ENCODE measurements at places on chromosomes 5 and 9.
A peak's percentile ranks its signal among the peaks of the same experiment; 100 is the strongest.

DNA sequence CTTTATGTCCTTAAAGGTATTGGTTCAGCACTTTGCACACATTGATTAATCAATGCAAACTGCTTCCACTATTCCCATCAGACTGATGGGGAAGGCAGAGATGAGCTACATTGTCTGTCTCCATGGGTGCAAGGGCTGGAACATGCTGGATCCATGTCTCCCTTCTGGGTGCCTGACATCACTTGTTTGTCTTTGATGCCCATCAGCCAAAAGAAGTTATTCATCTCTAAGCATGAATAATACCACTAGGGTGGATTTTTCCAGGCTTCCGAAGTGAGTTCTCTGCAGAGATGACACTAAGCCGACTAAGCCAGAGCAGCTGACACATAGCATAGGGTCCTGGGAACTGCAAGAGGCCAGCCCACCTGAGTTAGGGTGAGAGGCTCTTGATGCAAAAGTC is 8.7 kb downstream of the FGF1 start:
- no peak for DNase-seq

DNA sequence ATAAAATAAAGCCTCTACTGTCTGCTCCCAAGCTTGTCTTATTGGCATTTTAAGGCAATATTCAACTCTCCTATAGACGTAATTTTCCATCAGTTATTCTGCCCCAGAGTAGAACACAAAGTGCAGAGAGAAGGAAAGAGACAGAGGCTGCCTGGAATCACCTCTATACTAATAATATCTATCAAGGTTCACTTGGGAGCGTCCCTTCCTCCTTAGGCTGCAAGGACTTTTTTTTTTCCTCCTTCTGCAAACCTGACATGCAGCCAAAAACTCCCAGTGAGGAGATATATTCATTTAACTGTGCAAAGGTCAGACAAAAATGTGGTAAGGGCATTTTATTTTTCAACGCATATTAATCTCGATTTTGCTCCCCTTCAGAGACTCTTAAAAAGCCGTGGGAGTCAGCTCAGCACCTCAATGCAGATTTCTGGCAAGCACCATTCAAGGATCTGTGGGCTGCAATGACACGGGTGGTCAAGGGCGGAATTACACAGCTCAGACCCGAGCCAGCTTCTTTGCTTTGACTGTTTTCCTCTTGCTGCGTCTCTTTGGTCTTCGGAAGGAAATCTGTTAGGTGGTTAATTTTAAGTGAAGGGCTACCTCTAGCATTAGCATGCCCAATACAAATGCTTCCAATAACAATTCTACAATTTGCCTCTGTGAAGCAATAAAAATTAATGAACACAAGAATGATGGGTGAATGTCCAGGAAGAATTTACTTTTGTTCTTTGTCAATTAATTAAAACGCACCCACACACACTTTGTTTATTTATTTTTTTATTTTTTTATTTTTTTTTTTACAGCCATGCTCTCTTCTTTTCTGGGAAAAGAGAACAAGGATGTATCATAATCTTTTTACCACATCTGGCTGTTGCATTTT is 587.7 kb upstream of the GRAMD2B start:
- DNase-seq, result no peak

- peak; percentile 50 for DNase-seq
Observed at GRCh38 chr9:4298255-4299004, 1.4 kb downstream of the GLIS3 start.

DNA sequence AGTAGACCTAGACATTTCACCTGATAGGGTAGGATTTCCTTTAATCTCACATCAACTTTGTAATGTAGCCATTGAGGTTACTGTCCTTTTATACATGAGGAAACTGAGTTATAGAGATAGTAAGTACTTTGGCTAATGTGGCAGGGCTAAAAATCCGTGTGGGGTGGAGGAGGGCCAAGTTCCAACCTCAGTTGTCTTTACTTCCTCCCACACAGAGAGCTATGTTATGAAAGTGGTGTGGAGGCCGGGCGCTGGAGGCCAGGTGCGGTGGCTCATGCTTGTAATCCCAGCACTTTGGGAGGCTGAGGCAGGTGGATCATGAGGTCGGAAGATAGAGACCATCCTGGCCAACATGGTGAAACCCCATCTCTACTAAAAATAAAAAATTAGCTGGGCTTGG is 173.3 kb downstream of the PALM2AKAP2 start:
- no peak for DNase-seq

GRCh38 chr9:99567436-99567835 is 254.2 kb upstream of the NR4A3 start:
- DNase-seq, result no peak

DNA sequence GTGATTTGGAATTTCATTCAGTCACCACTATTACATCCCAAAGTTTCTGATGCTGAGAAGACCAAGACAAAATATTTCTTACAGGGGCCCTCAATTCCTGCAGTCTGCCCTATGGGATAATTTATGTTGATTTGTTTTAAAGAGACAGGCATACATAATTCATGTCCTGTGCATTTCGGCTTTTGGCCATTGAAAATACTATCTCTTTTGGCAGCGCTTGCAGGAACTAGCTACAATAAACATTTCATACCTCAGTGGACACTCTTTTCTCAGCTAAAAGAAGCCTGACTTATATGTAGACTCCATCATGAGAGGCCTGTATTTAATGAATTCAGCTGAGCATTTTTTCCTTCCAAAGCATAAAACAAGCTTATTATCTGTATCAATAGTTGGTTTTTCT is 451.9 kb upstream of the C9orf72 start:
- no peak for DNase-seq

- DNase-seq, result no peak
Observed at GRCh38 chr5:152477536-152477935, 72.5 kb upstream of the NMUR2 start.

DNA sequence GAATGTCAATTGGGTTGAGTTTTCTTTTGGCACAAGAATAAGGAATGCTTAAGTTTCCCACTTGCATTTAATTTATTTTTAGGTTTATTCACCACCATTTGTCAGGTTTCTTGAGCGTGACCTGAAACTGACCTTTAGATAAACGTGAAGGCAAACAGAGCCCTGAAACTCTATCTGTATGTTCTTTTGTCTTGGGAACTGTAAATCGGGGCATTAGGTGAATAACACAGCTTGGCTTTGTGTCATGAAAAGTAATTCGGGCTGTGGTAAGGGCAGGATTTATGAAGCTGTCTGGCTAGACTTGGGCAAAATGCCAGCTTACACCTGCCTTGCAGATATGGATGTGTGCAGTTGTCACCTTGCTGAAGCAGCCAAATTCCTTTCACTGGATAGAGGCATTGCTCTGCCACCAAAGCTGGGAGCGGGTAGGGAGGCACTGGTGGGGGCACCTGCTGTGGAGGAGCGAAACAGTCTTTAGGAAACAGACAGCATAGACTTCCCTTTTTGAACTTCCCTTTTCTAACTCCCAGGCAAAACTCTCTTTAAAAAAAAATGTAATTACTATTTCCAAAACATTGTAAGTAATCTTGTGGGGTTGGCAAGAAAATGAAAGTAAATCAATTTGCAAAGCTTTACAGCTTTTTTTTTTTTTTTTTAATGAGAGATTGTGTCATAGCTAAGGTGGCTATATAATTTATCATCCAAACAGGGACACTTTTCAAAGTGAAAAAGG is 545.2 kb downstream of the CSNK1G3 start:
- no peak for DNase-seq

- DNase-seq, result no peak
Observed at GRCh38 chr5:131008329-131008728, 156.7 kb downstream of the HINT1 start.

GRCh38 chr9:6938447-6938846 is 180.7 kb downstream of the KDM4C start:
- DNase-seq, result no peak

DNA sequence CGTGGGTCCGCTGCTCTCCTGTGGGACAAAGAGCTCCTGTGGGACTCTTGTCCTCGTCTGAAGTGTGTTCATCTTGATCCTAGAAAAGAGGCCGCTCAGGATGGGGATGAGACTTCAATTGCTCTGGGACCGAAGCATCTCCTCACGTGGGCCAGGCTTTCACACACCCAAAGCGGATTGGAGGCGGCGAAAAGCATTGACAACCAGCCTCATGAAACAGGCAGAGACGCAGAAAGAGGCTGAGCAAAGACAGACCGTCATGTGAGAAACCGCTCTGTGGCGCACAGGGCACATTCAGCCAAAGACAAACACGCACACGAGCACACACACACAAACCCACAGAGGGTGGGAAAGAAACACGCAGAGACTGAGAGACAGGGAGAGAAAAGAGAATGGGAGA is 479.5 kb downstream of the SPATA31A7 start:
- DNase-seq, result no peak

- peak; percentile 48 for DNase-seq
Observed at GRCh38 chr5:32443541-32444430, 754 bp downstream of the ZFR start.

GRCh38 chr9:112629671-112630485 is 88.0 kb downstream of the INIP start:
- no peak for DNase-seq

All from activated CD8-positive, alpha-beta memory T cell treated with anti-CD3 and anti-CD28 coated beads, Interleukin-2, amount 50 U/mL, for 4 hours (primary cell).